Stimulated activated CD4-positive, alpha-beta T cell treated with anti-CD3 and anti-CD28 coated beads, Interleukin-15, amount 100 ng/mL, for 24 hours (primary cell): ENCODE measurements at places on chromosomes 11 and 22.

GRCh38 chr11:58941838-58942237 is 2.5 kb downstream of the GLYATL1 start:
- no peak for DNase-seq

DNA sequence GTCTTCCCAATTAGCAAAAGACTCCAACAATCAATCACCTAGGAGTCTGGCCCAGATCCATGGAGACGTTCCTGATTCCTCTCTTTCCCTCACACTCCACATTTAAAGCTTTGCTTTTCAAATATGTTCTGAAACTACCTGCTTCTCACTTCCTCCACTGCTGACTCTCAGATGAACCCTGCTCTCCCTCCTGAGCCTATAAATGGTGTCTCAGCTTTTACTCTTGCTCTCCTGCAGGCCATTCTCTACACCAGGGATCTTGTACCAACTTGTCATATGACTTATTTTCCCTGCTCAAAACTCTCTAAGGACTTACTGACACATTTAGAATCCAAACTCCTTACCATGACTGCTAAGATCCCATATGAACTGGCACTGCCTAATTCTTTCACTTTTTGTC is 138.4 kb upstream of the DDI1 start:
- no peak for DNase-seq

DNA sequence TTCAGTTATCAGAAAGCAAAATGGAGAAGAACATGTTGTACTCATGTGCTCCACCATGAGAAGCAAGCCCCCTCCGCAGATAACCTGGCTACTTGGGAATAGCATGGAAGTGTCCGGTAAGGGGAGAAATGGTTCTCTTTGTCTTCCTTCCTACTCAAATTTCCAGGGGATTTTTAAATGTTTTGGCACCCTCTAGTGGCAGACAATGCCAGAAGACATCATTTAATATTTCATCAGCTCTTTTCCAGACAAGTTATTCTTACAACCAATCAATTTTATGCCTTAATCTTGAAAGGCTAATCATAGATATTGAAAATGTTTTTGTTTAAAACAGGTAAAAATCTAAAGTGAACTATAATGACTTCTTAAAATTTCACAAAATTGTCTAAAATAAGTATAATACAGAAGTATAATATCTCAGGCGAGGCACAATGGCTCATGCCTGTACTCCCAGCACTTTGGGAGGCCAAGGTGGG is 15.7 kb downstream of the CRTAM start:
- DNase-seq, result peak; percentile 49

- DNase-seq, result no peak
Observed at GRCh38 chr11:33689501-33689900, 11.1 kb downstream of the C11orf91 start.

- no peak for DNase-seq
Observed at GRCh38 chr22:24465975-24466374, 29.2 kb upstream of the UPB1 start.

DNA sequence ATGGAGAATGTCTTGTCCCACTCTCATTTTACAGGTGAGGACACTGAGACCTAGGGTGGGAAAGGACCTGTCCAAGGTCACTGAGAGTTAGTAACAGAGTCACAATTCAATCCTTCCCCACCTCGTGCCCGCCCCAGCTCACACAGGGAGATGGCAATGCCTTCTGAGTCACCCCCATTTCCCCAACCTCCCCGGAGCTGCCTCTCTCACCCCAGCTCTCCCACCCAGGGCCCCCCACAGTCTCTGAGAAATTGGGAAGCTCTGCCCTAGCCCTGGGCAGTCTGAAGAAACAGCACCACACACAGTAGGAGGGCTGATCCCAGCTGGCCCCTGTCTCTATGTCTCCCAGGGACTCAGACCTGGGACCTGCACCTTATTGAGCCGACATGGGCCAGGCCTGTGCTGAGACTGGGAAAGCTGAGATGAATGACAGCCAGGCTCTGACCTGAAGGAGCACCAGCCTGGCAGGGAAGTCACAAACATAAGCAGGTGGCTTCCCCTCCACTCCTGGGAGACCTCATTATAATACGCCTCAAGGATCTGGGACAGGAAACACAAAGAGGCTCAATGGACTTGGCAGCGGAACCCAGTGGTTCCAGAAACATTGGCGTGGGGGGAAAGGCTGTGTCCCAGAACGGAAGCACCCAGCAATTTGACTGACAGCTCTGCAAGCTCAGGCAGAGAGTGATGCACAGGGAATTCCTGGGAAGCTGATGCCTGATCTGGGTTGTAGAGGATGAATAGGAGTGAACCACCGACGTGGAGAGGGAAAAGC is 51.0 kb downstream of the CD6 start:
- peak; percentile 65 for DNase-seq

DNA sequence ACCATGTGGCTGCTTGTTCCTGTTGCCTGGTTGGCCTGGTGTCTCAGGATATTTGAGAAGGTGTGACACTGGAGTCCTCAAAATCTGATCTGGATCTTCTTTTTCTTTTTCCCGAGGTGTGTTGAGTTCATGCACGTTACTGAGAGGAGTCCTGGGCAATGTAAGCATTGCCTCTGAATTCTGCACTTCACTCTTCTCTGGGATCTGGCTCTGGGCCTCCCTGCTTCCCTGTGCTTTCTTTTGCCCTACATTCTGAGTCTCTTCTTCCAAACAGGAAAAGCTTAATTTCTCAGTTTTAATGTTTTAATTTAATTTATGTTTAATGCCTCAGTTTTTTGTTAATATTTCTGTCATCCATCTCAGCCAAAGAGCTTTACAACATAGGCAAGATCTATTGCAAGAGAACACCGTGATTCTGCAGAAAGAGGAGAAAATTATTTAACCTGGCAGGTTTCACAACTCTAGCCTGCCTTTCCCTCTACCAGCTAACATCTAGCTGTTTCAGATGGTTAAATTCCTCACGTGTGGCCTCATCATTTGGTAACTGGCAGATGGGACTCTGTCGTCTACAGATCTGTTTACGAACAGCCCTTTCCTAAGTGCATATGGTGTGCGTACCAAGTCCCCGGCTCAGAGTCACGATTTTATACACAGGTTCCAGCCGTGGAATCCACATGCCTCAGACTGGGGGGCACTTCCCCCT is 24.7 kb downstream of the LDLRAD3 start:
- no peak for DNase-seq

DNA sequence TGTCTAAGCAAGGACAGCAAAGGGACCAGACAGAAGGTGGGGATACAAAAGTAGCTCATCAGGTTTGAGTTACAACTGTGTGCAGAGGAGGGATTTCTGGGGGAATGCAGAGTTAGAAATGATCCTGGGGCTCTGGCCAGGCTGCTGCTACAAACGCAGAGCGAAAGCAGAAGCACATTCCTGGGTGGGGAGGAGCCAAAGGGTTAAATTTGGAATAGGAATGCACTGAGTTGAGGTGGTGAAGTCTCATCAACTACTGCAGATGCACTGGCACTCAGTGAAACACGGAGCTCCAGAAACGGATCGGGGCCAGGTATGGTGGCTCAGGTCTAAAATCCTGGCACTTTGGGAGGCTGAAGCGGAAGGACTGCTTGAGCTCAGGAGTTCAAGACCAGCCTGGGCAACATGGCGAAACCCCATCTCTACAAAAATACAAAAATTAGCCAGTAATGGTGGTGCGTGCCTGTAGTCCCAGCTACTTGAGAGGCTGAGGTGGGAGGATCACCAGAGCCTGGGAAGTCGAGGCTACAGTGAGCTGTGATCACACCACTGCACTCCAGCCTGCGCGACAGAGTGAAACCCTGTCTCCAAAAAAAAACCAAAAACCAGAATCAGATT is 3.2 kb downstream of the CHKA start:
- DNase-seq, result no peak

GRCh38 chr11:132311703-132312102 is 941.3 kb downstream of the NTM start:
- DNase-seq, result no peak

DNA sequence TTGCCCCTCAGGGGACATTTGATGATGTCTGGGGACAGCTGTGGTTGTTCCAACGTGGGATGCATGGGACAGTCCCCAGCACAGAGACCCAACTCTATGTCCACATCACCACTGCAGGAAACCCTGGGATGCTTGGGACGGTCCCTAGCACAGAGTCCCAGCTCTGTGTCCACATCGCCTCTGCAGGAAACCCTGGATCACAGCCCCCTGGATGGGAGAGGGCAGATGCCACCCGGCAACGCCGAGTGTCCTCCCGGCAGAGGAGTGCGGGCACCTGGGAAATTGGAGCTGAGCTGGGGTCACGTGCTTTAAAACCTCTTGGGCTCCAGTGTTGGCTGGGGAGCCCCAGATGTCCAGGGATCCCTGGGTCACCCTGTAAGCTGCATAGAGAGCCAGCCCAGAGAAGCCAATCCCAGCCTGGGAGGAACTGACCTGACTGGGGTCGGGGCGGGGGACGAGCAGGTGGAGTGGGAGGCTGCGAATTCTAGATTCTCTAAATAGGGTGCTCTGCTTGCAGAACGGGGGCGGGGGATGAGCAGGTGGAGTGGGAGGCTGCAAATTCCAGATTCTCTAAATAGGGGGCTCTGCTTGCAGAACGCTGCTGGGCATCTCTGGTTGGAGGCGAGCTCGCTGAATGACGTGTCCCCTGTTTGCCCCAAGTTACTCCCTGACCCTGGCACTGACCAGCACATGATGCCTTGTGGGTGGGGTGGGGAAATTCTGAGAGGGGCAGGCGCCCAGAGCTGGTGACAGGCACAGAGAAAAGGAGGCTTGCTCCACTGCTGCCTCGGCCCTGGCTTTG is 1197.8 kb downstream of the BRD1 start:
- no peak for DNase-seq

DNA sequence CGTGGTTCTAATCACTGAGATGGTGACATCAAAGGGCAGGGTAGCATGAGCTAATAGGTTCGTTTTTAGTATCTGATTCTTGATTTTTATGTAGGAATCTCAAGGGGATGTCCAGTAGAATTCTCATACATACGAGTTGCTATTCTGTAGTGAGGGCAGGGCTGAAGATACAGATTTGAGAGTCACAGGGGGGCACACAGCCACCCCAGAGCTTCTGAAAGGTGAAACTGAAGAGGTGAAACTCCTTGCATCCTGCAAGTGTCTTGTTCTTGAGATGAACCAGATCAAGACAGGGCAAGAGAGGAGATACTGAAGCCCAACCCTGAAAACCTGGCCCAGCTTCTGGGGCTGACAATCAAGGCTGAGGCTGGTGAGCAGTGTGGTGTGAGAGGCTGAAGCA is 35.6 kb upstream of the TMEM123 start:
- no peak for DNase-seq

DNA sequence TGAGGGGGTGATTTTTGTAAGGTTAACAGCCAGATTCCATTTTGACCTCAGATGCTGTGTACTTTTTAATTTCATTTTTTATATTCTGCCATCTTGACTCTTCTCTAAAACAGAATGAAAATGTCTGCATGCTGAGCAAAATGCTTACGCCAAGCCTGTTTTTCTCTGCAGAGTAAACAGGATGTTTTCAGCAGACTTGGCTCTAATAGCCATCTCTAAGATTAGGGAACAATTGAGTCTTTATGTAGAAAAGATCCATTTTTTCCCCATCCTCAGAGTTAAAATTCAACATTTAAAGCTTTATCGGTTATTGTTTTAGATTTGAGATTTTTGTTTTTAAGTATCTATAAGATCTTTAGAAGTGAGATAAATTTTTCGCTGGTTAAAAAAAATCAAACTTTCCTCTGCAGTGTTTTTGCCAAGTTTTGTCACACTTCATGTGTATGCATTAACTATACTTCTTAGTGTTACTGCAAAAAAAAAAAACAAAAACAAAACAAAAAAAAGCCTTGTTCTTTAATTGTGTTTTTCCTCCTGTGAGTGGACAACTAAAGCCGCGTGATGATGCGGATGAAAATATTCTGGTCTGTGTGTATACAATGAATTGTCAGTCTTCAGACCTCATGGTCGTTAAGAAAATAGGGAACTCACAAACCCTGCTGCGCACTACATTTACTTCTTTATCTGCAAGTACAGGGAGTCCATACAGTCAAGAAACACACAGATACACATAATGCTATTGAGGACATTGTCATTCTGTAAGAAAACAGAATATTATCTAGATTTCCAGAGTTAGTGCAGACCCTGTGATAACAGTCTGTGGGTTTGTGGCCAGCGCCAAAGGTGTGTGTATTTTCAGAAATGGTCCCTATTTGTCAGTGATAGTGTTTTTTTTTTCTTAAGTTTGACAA is 17.5 kb upstream of the ADSL start:
- no peak for DNase-seq

DNA sequence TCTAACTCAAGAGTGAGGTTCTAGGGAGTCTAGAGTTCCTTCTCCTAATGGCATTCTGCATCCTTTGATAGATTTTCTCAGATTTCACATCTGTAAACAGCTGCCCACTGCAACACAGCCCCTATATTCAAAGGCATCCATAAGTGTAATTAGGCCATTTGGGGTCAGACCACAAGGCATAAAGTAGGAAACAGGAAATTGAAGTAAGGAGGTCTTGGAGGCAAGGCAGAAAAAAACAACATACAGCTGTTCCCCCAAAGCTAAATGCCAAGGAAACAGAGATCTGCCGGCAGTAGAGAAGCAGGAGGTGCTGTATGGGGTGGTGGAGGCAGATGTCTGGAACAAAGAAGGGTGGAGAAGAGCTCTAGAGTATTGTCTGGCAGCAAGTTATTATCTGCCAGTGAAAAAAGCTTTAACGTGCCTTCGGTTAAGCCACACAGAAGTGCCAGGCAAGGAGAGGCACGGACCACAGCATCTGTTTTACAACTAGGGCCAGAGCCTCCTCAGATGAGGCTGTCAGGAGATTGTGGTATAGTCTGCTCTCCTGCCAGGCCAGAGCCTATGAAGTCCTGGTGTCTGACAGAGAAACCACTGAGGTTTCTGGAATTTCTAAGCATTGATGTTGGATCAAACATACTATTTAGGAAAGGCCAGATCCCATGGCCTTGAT is 100.2 kb upstream of the CHRM4 start:
- DNase-seq, result no peak

DNA sequence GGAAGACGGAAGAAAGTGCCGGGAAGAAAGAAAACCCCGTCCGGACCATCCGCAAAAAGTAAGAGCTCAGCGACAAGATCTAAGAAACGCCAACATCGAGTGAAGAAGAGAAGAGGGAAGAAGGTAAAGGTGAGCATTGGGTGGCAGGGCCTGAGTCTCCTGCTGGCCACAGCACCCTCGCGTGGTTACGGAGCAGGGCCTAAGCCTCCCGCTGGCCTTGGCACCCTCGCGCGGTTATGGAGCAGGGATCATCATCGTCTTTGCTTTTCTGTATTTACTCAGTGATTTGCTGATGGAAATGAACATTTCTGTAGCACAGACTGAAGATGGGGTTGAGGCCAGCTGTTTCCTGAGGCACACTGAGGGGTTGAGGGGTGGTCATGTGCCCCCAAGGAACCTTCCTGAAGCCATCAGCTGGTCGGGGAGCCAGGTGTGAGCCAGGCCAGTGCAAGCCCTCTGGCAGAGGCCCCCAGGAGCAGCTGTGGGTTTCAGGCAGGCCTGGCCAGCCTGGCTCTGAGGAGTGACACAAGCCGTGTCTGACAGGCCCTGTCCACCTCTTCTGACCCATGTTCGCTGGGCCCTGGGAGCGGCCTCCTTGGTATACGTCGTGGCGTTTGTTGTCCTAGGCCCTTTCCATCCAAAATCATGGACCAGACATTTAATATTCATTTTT is 14.0 kb downstream of the IRF7 start:
- DNase-seq, result no peak
